ENCODE measurements at places on chromosomes 7 and 10.

GRCh38 chr10:3980660-3981059 lies 195.7 kb upstream of the KLF6 start:
- DNase-seq: no peak

DNA sequence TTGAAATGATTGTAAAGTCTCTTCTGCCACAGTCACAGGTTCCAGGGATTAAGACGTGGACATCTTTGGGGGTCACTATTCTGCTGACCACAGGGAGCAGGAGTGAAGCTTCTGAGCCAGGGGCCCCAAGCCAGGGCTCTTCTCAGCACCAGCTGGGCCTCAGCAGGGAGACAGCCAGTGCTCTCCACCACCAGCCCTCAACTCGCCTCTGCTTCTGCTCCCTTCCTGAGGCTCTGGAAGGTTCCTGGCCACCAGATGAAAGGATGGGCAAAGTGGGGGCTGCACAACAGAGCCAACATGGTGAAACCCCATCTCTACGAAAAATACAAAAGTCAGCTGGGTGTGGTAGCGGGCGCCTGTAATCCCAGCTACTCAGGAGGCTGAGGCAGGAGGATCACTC lies 11.2 kb upstream of the CRYGN start:
- no peak for DNase-seq

- no peak for DNase-seq
Measured at GRCh38 chr7:17300012-17300411, 1.6 kb downstream of the AHR start.

DNA sequence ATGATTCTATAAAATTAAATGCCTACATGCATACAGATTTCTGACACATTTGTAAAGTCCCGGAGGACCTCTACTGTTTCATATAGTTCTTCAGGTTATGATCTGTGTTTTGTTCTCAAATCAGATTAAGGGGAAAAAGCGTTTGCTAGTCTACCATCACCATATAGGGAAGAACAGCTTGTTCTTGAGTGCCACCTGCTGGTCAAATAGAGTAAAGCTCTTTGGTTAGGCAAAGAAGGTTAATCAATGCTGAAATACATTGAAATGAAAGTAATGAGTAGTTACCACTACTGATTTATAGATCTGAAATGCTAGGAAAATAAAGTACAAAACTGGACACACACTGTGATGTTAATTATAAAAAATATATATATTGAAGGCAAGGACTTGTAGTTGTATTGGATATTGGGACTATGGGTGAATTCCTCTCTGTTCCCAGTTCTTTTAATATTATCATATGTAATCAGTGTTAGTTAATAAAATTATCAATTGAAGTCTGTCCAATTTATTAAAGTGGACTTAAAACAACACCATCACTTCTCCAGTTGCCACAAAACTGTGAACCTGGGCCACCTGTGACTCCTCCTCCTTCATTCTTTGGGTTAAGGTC lies 72.6 kb upstream of the PDLIM1 start:
- DNase-seq: no peak

DNA sequence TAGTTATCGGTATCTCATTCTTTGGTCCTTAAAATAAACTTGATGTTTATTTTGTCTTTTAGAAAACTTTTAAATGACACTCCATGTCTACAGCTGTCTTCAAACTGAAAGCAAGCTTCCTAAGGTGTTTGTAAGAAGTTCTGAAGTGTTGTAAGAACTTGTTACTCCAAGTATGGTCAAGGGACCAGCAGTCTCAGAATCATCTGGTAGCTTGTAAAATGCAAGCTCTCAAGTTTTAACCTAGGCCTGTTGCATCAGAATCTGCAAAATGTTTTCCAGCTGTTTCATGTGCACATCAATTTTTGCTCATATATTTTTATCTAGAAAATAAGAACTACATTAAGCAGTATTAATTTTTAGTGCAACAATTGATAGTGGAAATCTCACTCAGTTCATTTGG lies 104.1 kb downstream of the THSD7A start:
- no peak for DNase-seq

GRCh38 chr7:131034166-131034881 lies 293.4 kb upstream of the MKLN1 start:
- DNase-seq: no peak

DNA sequence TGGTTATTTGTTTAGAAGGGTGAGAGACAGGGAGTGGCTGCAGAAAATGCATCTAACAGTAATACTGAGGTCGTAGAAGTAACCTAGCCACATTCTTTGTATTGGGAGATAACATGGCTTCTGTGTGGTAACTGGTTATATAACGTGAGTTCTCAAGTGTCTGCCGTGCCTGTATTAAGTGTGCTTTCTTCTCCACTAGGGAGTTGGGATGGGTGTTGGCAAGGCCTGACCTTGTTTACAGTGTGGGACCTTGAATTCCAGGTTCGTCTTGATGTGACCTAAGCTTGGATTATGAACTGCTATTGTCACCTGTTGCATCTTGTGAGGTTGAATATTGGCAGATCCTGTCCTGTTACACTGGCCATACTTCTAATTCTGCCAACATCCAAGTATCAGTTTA lies 145.3 kb upstream of the NAMPT start:
- DNase-seq: no peak

DNA sequence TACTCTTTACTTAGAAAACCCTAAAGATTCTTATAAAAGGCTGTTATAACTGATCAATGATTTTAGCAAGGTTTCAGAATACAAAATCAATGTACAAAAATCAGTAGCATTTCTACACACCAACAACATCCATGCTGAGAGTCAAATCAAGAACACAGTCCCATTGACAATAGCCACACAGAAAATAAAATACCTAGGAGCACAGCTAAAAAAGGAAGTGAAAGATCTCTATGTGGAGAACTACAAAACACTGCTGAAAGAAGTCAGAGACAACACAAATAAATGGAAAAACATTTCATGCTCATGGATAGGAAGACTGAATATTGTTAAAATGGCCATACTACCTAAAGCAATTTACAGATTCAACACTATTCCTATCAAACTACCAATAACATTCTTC lies 427.0 kb downstream of the KCNMA1 start:
- DNase-seq: no peak

DNA sequence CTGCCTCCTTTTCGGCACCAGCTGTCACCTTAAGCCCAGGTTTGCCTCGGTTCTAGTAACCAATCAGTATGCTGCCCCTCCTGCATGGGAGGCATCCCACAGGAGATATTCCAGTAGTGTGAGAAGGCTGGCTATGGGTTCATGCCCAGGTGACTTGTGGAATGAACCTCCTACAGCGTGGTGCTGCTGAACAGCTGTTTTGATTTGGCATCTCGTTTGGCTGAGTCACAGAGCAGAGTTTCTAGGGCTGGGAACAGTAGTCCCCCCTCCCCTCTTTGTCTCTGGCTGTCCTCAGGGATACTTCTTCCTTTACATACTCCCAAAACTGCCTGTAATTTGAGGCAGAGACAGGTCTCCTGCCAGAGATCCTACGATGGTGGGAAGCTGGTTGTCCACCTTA lies 16.1 kb downstream of the R3HCC1L start:
- no peak for DNase-seq

GRCh38 chr7:155694851-155695250 lies 50.4 kb downstream of the RBM33 start:
- no peak for DNase-seq

GRCh38 chr10:89283936-89284475 lies 17.8 kb upstream of the IFIT2 start:
- DNase-seq: no peak

DNA sequence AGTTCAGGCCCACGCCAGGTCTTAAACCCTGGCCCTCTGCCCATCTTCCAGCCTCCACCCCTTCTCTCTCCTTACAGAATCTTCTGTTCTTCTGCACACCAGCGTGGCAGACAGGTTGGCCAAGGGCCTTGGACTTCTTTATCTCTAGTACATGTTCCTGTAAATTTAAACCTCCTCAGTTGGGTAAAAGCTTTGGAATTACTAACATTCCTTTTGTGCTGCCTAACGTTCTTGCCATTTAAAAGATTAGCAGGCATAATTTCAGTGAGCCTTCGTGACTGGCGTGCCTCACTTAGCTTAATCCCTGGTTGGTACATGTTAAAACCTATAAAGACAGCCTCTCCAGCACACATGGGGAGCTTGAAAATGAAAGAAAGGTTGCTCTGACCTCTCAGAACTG lies 192.2 kb downstream of the CUX1 start:
- DNase-seq: no peak

DNA sequence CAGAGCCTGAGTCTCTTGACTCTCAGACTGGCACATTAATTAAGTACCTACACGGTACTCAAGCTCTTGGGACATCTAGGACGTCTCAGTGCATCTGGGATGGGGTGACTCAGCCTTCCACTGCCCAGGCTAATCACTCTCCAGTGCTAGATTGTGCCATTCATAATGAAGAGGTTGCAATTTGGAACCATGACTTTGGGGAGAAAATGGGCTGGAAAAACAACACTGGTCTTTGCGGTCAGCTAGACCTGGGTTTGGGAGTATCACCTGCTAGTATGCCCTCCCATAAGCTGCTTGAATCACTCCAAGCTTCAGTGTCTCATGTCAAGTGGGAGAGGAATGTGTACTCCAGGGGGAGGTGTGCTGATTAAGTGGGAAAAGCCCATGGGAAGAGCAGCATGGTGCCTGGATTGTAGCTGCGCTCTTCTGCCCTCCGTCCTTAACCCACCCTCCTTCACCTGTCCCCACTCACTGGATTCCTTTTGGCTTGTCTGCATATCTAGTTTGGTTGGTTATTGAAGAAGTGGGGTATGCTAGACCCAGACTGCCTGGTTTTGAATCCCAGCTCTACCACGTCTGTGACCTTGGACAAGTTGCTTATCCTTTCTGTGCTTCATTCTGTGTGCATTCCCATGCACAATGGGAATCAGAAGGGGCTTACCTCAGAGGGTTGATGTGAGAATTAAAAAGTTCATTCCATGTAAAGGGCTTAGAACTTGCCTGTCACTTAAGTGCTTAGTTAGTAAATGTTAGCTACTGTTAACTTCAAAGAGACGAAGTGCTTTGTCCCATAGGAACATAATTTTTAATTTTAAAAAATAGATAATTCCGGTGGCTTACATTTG lies 3.8 kb downstream of the NFE2L3 start:
- no peak for DNase-seq
